GM12891 (cell line): ENCODE measurements at places on chromosomes 6 and 20.

GRCh38 chr6:111159633-111160032, 72.3 kb downstream of the SLC16A10 start:
- no peak for DNase-seq

DNA sequence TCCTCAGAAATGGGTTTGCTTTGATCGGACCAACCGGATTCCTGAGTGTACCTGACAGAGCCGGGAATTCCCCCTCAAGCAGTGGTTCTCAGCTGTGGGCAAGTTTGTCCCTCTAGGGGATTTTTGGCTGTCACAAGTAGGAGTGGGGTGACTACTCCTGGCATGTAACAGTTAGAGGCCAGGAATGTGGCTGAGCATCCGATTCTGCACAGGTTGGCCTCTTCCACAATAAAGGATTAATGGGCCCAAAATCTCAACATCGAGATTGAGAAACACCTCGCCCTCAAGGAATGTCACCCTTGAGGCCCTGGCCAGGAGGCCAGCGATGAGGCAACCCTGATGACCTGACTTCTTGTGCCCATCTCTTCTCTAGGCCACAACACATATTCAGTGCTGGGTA, 7.9 kb downstream of the AGPAT4 start:
- no peak for DNase-seq

- no peak for DNase-seq
Observed at GRCh38 chr6:37531437-37532036, 31.8 kb upstream of the CCDC167 start.

- DNase-seq: no peak
Observed at GRCh38 chr6:115898246-115898645, 162.4 kb downstream of the FRK start.

DNA sequence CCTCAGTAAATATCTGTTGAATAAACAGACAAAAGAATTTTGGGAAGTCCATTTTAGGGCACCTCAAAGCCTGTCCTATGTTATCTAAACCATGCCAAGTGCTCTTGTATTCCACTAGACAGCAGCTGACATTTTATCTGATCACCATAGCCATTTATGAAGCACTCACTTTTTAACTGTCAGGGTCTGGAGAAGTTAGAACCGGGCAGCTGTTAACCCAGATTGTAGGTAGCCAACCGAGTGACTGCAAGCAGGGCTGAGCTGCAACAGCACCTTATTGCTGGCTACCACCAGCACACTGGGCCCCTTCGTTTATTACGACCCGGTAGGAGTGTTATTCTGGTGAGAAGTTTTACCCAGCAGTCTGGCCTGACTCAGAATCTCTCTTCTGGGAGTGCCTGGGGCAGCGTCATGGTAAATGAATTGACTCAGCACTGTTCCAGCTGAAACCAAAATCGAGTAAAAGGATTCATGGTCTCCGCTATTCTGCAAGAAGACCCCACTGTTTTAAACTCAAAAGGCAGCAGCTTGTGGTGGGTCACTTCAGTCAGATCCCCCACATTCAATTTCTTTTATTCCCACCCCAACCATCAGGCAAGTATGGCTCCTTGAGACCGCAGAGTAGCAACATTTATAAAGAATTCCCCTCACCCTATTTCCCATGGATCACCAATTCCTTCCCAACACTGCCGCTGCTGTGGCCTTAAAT, 1.7 kb downstream of the UBE2V1 start:
- no peak for DNase-seq

GRCh38 chr6:150412221-150412620, 43.4 kb downstream of the IYD start:
- DNase-seq: no peak

GRCh38 chr6:110307368-110307767, 50.8 kb downstream of the METTL24 start:
- no peak for DNase-seq

- no peak for DNase-seq
Observed at GRCh38 chr6:150857945-150858308, 7.6 kb upstream of the MTHFD1L start.

- no peak for DNase-seq
Observed at GRCh38 chr6:170073846-170074245, 217.0 kb downstream of the DLL1 start.

DNA sequence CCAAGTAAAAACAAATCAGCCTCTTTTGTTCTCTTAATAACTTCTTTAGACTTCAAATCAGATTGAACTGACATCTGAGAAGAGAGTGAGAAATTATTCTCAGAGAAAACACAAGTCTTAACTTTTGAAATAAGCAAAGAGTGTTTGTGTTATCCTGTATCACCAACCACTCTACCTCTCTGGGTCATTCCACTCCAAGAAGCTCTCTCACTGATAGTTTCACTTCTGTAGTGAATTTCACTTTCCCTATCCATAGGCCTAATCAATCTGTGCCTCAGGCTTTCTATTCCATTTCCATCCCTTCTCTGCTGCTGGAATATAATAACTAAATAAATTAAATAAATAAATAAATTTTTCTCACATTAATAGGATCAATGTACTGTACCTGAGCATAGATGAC, 235.0 kb downstream of the HTR1B start:
- DNase-seq: no peak

GRCh38 chr6:94645191-94645590, 932.1 kb upstream of the MANEA start:
- no peak for DNase-seq

DNA sequence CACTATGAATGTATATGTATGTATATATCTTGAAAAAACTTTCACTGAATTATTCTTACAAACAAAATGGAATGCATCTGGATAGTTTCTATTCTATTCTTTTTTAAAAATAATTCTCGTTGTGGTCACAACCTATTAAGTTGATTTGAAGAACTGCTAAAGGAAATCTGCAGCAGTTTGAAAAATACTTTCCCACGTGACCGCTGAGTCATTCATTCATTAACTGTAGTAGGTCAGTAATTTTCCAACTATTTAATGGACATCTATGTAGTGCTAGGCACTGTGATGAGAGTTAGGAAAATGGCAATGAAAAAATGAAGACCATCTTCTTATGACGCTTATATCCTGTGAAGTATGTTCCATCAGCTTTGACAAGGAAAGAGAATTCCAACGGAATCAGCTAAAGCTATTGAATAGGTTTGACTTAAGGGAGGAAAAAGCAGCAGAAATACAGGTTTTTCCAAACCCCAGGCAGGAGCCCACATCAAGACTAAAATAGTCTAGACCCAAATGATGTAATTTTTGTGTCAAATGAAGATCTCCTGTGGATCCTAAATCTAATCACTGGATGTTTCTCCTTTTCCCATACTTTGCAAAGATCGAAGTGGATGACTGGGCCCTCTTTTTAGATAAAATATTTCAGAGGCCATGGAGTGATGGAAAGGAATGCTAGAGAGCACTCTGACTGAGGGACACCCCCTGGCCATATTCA, 4.1 kb upstream of the EFHC1 start:
- no peak for DNase-seq

DNA sequence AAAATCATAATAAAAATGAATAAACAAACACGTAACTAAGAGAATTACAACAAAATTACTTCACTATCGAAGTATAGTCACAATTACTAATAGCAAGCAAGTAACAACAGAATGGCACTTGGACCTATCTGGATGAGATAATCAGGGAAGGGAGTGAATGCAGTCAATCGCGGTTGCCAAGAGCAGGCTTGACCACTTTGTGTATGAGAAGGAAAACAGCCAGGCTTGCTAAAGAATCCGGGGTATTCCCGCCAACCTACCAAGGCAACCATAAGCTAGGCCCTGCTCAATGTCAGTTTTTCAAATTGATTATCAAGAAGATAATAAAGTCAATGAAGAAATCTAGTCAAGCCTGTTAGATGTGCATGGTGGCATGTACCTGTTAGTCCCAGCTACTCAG, 39.7 kb downstream of the PXDC1 start:
- DNase-seq: no peak

DNA sequence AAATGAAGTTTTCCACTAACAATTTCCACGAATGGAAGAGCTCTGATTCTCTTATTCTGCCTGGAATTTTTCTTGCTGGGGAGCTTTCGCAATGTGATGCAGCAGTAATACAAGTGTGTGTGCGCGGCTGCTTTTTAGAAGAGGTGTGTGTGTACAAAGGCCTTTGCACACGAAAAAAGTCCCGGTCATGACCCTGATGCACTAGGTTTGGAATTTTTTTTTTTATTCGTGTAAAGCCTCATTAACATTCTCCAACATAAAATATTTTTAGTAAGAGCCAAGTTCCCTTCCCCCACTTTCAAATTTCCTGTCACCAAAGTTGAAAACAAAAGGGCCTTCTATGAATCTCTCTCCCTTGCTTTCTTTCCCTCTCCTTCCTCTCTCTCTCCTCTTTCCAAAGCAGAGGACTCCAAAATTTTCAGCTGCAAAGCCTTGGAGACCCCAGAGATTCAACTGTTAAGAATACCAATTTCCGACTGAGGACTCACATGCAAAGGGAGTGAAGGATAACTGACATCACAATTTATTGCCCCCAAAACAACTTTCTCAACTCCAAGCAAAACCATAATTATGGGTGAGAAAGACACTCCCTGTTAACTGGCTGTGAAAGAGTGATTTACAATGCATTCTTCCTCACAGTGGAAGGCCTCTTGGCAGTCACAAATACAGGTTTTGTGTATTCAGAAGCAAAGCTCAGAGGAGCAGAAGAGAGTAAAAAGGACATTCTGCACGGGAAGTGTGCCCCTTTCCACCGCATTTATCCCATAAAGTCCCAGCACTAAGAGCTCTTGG, 421.2 kb upstream of the JARID2 start:
- DNase-seq: no peak

DNA sequence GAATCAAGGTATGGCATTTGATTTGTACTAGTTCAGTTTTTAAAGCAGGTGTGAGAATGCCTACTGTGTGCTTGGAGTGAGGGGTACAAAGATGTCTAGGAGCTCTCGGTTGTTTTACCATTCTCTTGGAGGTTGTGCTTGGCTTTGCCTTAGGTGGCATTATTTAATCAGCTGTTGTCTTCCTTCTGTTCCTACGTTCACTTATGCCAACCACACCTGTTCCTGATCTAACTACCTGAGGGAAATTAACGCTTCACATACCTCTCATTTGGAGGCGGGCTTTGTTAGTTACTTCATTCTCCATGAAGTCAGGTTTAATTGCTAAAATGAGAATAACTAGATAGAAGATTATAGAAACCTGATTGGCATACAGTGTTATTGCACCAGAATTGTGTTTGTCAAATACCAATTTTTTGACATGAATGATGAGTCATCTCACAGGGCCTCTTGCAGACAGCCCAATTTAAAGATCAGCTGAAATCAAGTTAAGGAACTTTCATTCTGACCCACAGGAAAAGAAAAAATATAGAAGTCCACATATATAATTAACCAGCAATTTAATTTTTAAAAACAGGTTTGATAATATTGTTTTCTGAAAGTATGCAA, 24.8 kb upstream of the PBOV1 start:
- no peak for DNase-seq

DNA sequence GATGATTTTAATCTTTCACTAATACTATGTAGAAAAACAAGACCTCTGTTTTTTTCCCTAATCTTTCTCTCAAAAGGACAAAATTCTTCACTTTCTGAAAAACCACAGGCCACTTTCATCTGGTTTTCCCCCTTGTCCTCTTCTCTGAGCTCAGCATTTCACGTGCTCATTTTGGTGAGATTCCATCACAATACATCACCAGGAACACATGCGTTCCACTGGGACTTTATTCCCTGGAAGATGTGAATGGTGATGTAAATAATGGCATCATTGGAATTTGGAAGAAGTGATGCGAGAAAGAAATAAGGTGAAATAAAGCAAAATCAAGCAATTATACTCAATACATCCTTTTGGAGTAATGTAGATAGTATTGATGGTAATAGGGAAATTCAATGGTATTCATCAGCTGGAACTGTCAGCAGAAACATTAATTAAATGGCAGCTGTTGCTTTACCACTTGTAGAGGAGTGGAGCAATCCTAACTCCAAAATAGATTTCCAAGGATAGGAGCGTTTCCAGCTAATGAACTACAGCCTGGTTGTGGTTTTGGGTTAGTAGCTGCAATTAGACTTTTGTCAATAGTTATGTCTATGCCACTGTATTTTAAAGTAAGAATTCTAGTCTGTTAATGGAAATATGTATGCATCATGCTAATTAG, 11.5 kb downstream of the FILIP1 start:
- DNase-seq: no peak
